ENCODE measurements at places on chromosomes 4 and X.
A peak's percentile ranks its signal among the peaks of the same experiment; 100 is the strongest.

DNA sequence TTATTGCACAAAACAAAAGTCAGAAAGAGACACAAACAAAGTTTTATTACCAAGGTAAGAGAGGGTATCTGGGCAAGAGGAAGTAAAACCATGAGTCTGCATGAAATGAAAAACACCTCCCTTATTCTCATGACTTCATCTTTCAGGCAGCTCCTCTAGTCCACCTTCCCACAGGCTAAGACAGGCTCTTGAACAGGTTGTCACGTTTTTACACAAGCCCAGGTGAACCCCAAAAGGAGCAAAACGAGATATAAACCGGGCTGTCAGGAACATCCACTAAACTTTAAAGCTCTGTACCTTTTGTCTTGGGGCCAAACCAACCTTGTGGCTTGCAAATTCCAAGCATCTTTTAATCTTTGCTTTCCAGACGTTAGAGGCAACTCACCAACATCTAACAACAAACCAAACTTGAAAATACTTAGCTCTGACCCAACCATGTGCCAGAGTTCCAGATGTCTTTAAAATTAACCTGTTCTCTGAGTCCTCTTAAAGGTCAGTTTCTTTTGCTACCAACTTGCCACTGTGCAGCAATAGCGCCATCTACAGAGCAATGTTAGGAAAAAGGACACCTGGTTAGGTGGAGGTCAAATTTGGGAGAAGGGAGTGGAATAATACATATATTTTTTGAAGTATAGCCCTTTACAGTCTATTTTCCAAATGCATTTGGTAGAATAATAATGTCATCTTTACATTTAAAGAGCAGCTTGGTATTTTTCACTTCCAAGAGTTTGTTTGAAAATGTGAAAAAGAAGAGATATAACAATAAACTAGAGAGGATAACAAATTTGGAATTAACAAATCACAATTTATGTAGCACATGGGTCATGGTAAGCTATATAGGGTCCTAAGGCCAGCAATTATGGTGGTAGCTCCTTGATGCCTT, 73.1 kb downstream of the QRFPR start:
- peak; percentile 62 for DNase-seq

DNA sequence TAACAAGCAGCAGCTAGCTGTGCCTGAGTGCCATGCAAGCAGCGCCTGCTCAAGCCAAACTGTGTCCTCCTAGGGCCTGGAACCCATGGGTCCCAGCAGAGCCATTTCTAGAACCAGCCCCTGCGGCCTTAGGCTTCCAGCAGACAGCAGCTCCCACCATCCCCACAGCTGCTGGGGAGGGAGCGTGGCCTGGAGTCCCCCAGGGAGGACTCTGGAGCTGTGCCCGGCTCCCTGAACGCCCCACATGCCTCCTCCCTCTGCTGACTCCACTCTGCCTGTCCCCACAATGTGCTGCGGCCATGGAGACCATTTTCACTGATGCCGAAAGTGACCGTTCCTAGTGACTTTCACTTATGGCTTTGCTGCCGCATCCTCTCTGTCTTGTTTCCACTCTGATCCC, 45.9 kb downstream of the GAK start:
- DNase-seq, result no peak

GRCh38 chrX:100076031-100076430, 334.0 kb downstream of the PCDH19 start:
- DNase-seq, result no peak

DNA sequence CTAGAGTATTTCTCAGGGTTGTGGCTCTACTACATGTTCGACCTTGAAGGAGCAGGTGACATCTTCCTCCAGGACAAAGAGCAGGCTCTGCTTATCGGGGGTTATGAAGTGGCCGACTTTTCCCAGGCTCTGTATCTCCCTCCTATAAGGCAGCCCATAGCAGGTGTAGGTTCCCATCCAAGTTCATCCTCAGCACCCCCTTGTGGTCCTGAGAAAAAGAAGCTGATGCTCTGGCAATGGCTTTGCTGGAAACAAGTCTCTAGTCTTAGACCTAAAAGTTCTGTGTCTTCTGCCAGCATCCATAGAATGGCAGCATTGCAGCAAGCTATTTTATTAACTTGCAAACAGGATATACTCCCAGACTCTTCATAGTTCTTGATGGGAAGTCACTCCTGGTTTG, 836.6 kb upstream of the PRKX start:
- DNase-seq, result no peak

- no peak for DNase-seq
These were observed 517.7 kb downstream of the BCOR start for GRCh38 chrX:39580043-39580442.

- DNase-seq, result no peak
These were observed 976.8 kb upstream of the ADGRL3 start for GRCh38 chr4:60223208-60223923.
